Left ventricle myocardium inferior (tissue), 1 donor: ENCODE measurements at places on chromosomes 3 and 15. TPM values are rescaled to one million over a fixed set of nuclear protein-coding genes. Genes with fewer than 3 reads are reported as not detected.

ZNF774 gene
- 4.7 TPM for total RNA-seq

LDHAL6B gene
- not detected for total RNA-seq

SLC28A1 gene
- 0.91 TPM for total RNA-seq

- DNase-seq: no peak
These were observed 74.9 kb downstream of the DAPK2 start for GRCh38 chr15:63971427-63971805.

GRCh38 chr3:53350652-53351051 is 3.3 kb upstream of the DCP1A start:
- no peak for DNase-seq

GRCh38 chr15:75791337-75791713 is 51.9 kb upstream of the UBE2Q2 start:
- no peak for DNase-seq

DNA sequence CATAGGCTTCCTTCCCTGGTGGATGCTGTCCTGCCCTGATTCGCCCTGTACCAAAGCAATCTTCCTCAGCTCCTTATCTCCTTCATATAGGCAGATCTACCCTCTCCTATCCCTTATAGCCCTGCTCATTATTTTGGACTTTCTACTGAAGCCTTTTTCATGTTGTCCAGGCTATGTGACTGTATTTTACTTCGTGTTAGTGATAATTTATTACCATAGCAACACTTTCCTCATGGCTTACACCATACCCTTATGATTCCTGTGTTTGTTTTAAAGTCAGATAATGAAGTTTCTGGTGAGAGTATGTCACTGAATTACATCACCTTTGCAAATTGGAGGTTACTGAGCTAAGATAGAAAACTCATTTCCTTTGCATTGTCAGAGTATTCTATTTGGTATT is 352.6 kb downstream of the NLGN1 start:
- DNase-seq: no peak
